ENCODE measurements at places on chromosomes 5 and 9.

- DNase-seq = no peak
Observed at GRCh38 chr5:177496070-177496726, 1.2 kb downstream of the PDLIM7 start.

- no peak for DNase-seq
Observed at GRCh38 chr5:68918306-68918705, 175.5 kb upstream of the SLC30A5 start.

DNA sequence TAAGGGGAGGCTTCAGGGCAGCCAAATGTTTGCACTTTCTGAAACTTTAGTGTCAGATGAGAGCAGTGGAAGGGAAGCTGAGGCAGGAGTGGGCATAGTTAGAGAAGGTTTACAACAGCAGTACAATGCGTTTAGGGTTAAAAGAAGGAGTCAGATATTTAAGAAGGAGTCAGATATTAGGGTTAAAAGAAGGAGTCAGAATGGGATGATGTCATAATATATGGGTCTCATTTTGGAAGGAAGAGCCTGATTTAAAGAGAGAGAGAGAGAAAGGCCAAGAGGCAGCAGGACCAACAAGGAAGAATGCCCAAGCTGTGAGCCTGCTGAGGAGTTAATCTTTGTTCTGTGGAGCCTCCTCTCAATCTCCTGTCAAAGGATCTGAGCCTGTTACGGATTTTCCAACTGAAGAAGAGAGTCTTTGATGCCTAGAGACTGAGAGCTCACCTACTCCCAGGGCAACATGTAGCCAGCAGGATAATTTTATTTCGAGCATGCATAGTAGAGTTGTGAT is 9.5 kb downstream of the ISL1 start:
- DNase-seq = no peak

- no peak for DNase-seq
Observed at GRCh38 chr9:99660191-99660636, 161.5 kb upstream of the NR4A3 start.

- peak; percentile 65 for DNase-seq
Observed at GRCh38 chr9:131656356-131657036, 83.4 kb downstream of the RAPGEF1 start.

DNA sequence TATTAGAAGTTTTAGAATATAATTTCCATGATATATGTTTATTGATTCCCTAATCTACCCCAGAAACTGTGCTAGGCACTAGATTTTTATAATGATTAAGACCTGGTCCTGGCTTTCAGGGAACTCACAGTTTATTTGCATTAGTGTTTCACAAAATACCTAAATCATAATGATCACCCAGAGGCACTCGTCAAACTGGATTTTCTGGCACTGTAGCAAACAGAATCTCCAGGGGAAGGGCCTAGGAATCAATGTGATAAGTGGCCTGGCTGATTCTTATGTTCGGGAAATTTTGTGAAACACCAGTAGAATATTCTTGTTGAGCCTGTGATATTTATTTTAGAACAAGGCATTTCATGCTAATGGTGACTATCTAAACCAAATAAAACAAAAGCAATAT is 37.4 kb upstream of the SRP19 start:
- DNase-seq = no peak

DNA sequence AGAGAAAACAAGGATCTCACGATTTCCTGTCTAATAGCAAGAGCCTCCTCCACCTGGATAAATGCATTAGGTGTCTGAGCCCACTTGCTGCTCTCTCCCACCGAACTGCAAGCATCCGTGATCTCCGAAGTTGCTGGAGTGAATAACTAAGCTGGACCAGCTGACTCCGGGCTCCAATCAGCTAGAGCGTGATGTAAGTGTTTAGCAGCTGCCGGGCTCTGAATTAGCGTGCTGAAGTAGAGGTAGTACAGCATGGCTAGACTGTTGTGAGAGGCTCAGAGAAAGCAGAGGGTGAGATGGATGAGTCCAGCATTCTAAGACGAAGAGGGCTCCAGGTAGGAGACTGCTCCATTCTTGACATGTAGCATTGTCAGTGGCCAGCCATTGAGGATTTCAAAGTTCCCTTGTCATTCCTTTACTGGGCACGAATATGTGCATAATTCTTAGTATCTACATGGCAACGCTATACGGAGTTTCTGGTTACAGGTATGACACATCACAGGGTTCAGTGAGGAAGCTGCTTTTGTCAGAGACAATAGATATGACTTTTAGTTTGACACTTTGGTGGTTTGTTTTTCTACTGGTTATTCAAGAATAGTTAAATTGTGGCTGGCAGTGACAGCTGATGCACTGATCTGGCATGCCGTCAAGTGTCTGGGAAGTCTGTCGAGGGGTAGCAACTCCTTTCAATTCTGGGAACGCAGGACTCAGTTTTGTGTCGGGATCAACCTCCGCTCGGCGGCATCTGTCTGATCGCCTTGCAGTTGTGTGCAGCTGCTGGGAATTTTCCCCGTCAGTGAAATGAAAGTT is 232.6 kb downstream of the MAST4 start:
- DNase-seq = peak; percentile 61

GRCh38 chr5:95673081-95673480 is 9.7 kb downstream of the SPATA9 start:
- DNase-seq = no peak

- no peak for DNase-seq
Observed at GRCh38 chr9:8555762-8556500, 756.4 kb upstream of the DMAC1 start.

DNA sequence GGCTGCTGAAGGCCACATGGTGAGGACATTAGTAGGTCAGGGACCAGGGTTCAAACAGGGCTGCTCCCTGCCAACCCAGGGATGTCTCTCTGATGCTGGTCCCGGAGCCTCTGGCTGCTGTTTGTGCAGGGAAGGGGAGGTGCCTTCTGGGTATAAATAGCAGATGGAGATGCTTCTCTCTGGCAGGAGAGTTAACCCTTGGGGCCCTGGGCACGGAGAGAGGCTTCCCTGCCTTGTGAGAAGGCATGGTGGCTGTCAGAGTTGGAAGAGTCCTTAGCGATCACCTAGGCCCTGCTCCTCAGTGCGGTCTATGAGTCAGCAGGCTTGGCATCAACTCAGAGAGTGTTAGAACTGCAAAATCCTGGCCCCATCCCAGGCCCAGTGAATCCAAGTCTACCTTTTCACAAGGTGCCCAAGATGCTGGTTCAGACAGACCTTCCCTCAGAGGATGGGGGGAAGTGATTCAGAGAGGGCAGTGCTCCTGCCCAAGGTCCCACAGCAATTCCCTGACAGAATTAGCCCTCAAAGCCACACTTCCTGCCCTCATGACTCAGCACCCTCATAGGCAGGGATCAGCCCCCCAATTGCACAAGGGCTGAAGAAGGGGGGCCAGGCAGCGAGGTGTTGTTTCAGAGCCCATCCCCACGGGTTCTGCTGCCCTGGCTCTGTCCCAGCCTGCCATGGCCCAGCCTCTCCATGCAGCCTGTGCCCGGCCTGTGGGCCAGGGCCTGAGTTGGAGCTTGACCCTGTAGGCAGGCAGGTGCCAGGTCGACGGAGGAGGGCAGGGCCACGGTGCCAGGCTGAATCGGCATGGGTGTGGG is 25.6 kb downstream of the CAMK2A start:
- DNase-seq = no peak

- no peak for DNase-seq
Observed at GRCh38 chr5:124436294-124436693, 310.1 kb downstream of the ZNF608 start.

- DNase-seq = no peak
Observed at GRCh38 chr9:116061546-116062205, 91.9 kb upstream of the PAPPA start.

All from activated naive CD8-positive, alpha-beta T cell treated with anti-CD3 and anti-CD28 coated beads, Interleukin-2, amount 10 ng/mL, durations not matched to agents 7 days and 5 days (primary cell).